ENCODE measurements at places on chromosomes 3 and 15. TPM values are rescaled to one million over a fixed set of nuclear protein-coding genes. Genes with fewer than 3 reads are reported as not detected.

The SLC28A1 gene
- polyA plus RNA-seq = not detected

- no peak for DNase-seq
Measured at GRCh38 chr15:67359431-67360079, 105.0 kb downstream of the IQCH start.

DNA sequence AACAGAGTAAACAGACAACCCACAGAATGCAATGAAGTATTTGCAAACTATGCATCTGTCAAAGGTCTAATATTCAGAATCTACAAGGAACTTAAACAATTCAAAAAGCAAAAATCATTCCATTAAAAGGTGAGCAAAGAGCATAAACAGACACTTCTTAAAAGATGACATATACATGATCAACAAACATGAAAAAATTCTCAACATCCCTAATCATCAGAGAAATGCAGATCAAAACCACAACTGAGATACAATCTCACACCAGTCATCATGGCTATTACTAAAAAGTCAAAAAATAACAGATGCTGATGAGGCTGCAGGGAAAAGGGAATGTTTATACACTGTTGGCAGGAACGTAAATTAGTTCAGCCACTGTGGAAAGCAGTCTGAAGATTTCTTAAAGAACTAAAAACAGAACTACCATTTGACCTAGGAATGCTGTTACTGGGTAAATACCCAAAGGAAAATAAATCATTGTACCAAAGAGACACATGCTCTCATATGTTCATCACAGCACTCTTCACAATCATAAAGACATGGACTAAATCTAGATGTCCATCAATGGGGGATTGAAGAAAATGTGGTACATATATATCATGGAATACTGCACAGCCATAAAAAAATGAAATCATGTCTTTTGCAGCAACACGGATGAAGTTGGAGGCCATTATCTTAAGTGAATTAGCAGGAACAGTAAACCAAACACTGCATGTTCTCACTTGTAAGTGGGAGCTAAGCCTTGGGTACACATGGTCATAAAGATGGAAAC lies 393.3 kb upstream of the CBLB start:
- no peak for DNase-seq

GRCh38 chr15:79593119-79593869 lies 161.2 kb downstream of the MINAR1 start:
- no peak for DNase-seq

The TRPC1 gene
- polyA plus RNA-seq = 3.9 TPM

- DNase-seq = peak; percentile 60
Measured at GRCh38 chr15:101008158-101009139, 89.3 kb downstream of the LRRK1 start.
